ENCODE measurements at places on chromosomes 2 and 18.
A peak's percentile ranks its signal among the peaks of the same experiment; 100 is the strongest.

- no peak for DNase-seq
These were observed 60.8 kb upstream of the SPOPL start for GRCh38 chr2:138440759-138441158.

- DNase-seq, result no peak
These were observed 122.9 kb downstream of the TXNL1 start for GRCh38 chr18:56515522-56515921.

- no peak for DNase-seq
These were observed 25.1 kb upstream of the ARHGAP25 start for GRCh38 chr2:68709421-68709911.

GRCh38 chr2:22600999-22601398, 784.0 kb upstream of the KLHL29 start:
- DNase-seq, result no peak

GRCh38 chr2:28086611-28087010, 196.1 kb downstream of the BABAM2 start:
- no peak for DNase-seq

DNA sequence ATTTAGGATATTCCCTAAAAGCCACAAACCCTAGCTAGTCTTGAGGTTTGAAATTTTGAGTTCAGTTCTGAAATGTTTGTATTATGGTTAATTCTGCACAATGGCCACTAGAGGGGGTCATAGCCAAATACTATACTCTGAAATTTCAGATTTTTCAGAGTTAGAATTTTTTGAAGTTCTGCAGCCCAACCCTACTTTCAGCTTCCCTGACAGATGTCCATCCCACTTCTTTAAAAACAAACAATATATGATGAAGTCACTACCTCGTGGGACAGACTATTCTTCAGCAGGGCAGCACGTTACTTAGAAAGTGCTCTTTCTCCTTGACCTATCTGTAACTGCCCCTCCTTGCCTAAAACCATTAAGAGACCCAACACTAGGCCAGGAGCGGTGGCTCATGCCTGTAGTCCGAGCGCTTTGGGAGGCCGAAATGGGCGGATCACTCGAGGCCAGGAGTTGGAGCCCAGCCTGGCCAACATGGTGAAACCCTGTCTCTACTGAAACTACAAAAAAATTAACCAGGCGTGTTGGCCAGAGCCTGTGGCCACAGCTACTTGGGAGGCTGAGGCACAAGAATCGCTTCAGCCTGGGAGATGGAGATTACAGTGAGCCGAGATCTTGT, 48.2 kb upstream of the PAPOLG start:
- DNase-seq, result peak; percentile 1

DNA sequence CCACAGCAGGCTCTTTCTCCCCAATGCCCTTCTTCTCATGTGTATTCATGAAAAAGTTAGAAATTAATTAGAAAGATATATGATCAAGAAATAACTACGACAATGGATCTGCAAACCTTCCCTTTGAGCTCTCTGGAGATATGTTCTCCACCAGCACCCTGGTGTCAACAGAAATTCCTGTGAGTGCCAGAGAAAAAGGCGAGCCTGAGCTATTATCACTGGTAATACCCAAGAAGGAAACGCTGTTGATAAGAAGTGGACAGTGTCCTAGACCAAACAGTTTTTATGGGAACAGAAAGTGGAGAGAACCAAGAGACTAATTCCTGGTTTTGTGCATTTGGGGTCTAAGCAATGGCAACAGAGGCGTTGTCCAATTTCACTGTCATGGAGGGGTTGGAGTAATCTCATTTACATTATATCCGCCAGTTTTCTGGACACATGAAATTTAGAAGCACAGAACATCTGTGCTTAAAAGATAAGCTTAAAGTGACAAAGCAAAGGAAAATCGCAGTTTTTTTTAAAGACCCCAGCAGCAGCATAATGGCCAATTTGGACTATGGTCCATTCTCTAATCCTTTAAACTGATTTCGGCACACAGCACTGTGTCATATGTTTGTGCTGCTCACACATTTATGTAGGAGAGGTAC, 47.2 kb upstream of the CDC42EP3 start:
- DNase-seq, result no peak

DNA sequence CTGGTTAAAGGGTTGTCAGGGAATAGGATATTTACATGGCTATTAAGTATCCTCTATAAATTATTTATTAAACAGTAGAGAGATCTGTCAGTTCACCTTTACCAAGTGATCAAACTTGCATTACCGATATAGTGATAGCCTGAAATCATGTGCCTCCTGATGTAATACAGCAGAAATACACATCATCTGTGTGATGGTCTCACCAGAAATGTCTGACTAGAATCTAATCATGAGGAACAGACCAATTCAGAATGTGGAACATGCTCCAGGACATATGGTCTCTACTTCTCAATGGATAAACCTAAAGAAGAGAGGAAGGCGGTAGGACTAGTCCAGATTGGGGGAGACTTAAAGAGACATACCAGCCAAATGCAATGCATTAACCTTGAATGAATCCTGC, 6.2 kb downstream of the VPS54 start:
- no peak for DNase-seq

GRCh38 chr18:7021994-7022840, 95.4 kb downstream of the LAMA1 start:
- no peak for DNase-seq

DNA sequence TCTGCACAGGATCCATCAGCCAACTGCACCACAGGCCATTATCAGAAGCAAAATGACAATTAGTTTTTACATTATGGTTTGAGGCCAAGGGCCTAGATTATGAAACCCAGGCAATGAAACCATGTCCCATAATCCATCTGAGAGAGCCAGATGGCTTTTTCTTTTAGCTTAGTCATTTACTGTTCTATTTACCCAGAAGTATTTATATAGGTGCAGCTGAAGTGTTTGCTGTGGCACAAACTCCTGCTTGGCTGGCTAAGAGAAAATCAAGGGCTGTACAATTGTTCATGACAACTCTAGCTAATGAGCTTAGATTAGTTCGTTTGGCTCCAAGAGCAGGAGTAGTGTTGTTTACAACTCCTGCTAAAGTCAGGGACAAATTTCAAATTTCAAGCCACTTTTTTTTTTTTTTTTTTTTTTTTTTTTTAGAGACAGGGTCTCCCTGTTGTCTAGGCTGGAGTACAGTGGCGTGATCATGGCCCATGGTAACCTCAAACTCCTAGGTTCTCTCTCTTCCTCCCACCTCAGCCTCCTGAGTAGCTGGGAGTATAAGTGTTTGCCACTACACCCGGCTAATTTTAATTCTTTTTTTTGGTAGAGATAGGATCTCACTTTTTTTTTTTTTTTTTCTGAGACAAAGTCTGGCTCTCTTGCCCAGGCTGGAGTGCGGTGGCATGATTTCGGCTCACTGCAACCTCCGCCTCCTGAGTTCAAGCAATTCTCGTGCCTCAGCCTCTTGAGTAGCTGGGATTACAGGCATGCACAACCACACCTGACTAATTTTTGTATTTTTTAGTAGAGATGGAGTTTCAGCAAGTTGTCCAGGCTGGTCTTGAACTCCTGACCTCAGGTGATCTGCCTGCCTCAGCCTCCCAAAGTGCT, 18.4 kb upstream of the REV1 start:
- no peak for DNase-seq

DNA sequence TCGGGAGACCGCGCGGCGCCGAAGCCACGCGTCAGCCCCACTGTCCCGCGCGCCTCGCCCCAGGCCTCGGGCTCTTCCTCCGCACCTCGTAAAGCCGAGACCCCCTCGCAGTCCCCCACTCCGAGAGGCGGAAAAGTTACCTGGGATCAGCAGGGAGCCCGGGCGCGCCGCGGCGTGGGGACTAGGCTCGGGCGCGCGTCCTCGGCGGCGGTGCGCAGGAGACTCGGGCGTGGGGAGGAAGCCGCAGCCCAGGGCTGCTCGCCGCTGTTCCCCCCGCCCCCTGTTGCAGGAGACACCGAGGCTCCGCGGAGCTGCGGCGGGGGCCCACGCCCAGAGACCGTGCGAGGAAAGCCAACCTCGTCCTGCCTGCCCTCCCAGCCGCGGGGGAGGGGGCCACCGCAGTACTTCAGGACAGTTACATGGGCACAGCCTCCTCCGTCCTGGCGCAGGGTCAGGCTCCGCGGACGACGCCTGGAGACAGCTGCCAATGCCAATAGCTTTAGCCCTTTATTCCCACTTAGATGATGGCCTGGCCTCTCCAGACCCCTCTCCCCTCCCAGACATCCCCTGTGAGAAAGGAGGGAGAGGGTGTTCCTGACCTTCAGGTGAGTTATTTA, at the start of gene EPB41L3:
EPB41L3 (minus strand) TSS at position 225 of the 617 bp plus-strand sequence. CDS start 54,814 bp downstream, outside the sequence.
- no peak for DNase-seq

DNA sequence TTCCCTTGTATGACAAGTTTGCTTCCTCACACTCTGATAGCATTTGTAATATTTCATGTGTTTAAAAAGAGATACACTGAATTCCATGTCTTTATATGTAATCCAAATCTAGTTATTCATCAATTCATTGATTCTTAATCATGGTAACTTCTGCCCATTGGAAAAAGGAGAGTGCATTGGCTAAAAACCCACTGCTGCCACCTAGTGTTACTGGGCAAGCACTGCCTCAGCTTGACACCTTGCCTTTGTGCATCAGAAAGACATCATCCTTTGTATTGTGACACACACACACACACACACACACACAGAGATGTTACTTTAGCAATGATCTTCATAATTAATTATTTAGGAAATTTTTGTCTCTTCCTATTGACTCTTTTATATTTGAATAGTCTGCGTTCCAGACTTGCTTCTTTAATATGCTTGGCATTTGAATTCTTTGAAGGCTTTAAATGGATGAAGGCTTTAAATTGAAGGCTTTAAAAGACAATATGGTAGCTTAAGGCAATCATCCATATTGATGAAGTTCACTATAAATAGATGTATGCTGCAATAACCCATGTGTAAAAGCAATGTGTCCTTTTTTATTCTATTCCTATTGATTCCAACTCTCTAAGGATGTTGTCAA, 414.2 kb upstream of the CHST9 start:
- peak; percentile 4 for DNase-seq

GRCh38 chr2:11850082-11850481, 103.7 kb downstream of the LPIN1 start:
- no peak for DNase-seq

DNA sequence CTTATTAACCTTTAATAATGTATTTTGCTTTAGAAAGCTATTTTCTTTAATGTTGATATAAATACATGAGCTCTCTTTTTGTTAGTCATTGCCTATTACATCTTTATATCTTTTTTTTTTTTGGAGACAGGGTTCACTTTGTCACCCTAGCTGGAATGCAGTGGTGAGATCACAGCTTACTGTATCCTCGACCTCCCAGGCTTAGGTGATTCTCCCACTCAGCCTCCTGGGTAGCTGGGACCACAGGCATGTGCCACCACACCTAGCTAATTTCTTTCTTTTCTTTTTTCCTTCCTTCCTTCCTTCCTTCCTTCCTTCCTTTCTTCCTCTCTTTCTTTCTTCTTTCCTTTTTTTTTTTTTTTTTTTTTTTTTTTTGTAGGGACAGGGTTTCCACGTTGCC, 15.4 kb downstream of the NAB1 start:
- no peak for DNase-seq

GRCh38 chr2:167438206-167438605, 549.9 kb downstream of the XIRP2 start:
- DNase-seq, result no peak

DNA sequence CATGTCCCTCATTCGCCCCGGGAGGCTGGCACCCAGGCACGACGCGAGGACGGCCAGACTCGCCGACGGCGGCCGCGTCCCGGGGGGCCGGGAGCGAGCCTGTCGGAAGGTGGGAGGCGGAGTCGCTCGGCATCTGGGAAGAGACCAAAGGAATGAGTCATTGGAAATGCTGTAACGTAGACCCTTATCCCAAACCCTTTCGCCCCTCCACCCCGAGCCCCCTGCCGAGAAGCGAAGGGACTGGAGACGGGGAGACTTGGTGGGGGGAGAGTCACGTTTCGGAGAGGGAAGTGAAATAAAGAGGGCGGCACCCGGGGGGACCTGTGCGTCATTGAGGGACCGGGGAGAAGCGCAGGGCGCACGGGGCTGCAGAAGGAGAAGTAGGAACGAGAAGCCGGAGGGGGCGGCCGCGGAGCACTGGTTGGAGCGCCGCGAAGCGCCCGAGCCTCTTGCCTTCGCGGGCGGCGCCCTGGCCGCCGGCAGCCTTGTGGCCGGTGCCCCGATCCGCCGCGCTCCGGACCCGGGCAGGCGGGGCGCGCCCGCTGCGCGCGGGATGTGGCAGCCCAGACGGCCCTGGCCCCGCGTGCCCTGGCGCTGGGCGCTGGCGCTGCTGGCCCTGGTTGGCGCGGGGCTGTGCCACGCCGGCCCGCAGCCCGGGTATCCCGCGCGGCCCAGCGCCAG, at the start of gene EMILIN2:
EMILIN2 (plus strand) TSS at position 371 of the 681 bp plus-strand sequence; CDS start at position 554, 183 bp downstream.
- DNase-seq, result peak; percentile 34

- DNase-seq, result no peak
These were observed 83.9 kb downstream of the WDSUB1 start for GRCh38 chr2:159202568-159203071.

GRCh38 chr18:32276906-32277305, 87.1 kb downstream of the MEP1B start:
- DNase-seq, result no peak

- DNase-seq, result no peak
These were observed 30.1 kb upstream of the THOC1 start for GRCh38 chr18:297936-298335.

- no peak for DNase-seq
These were observed 48.7 kb downstream of the IL1RL2 start for GRCh38 chr2:102235491-102235890.

DNA sequence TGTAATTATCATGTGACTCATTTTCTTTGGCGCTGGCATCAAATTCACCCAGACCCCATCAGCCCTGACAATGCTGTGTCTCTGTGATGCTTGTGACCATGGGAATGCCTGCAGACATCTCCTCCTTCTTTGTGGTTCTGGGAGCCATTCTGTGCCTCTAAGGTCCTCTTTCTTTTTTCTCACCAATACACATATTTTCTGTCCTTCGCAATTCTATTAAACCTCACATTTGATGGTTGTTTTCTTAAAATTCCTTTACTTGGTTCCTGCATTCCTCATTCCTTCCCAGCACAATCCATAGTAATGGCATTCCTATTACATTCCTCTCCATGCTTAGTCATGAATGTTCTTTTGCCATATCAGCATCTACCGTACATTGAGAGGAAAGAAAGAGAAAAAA, 375.3 kb downstream of the PIK3C3 start:
- no peak for DNase-seq

GRCh38 chr2:31764169-31764568, 183.4 kb upstream of the SRD5A2 start:
- DNase-seq, result no peak

DNA sequence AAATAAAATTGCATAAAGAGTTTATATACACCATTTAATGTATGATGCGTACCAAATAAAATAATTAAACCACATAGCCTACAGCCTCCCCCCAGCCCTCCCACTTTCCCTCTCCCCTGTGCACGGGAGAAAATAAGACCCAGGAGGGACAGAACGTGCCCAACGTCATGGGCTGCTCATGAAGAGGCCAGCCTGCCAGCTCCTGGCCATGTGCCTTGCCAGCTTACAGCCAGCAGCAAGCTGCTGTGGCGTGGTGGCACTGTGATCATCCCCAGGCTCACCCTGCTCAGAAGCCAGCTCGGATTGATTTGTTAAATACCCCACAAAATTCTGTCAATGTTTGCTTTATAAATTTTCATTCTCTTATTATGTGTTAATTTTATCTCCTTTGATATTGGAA, 7.6 kb downstream of the GPR148 start:
- no peak for DNase-seq

- DNase-seq, result no peak
These were observed 159.5 kb downstream of the MYT1L start for GRCh38 chr2:2171624-2172023.

Data from activated CD4-positive, alpha-beta T cell treated with anti-CD3 and anti-CD28 coated beads for 24 hours (primary cell).